ENCODE measurements at places on chromosomes 5 and 9. TPM values are rescaled to one million over a fixed set of nuclear protein-coding genes. Genes with fewer than 3 reads are reported as not detected.

DNA sequence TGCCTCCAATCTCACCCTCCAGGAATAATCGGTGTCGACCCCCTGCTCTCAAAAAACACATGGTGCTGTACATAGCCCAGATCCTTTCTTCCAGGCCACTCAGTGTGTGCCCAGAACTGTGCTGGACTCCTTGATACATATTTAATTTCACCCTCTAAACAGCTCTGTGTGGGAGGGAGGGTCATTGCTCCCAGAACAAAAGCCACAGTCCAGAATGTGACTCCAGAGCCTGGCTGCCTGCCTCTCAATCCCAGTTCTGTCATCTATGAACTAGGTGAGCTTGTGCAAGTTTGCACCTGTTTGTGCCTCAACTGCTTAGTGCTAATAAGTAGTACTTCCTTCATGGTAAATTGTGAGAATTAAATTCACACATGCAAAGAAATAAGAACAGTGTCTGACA is 93.1 kb downstream of the GABBR2 start:
- H3K4me1 ChIP-seq = no peaks in the 10 kb centered on the region
- H3K27me3 ChIP-seq = no peaks in the 10 kb centered on the region
- H3K4me3 ChIP-seq = no peak overlapping the region

DNA sequence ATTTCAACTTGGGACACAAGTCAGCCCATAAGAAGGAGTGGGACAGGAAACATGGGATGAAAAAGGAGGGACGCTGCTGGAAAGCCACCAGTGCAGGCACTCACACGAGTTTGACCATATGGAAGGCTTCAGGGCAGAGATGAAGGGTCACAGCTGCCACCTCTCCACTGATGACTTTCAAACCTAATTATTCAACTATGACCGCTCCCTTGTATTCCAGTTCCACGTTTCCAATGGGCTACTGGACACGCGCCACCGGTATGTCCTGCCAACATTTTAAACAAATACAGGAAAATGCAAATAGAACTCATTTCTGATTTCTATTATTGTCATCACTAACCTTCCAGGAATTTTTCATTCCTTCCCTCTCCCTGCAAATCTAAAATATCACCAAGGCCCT is 134.7 kb downstream of the SLC1A3 start:
- H3K27ac ChIP-seq = no peak overlapping the region
- peaks cover 36% of the 10 kb centered on the region for H3K4me1 ChIP-seq
- H3K27me3 ChIP-seq = no peaks in the 10 kb centered on the region
- DNase-seq = no peak
- H3K36me3 ChIP-seq = no peaks in the 10 kb centered on the region

- H3K4me3 ChIP-seq = no peak overlapping the region
- no peak for DNase-seq
- peaks cover 41% of the 10 kb centered on the region for H3K4me1 ChIP-seq
- no peaks in the 10 kb centered on the region for H3K36me3 ChIP-seq
Measured at GRCh38 chr5:38780945-38781344, 64.9 kb upstream of the OSMR start.

- no peak overlapping the region for H3K27ac ChIP-seq
- peaks cover 27% of the 10 kb centered on the region for H3K4me1 ChIP-seq
- H3K4me3 ChIP-seq = no peak overlapping the region
- H3K36me3 ChIP-seq = no peaks in the 10 kb centered on the region
- no peak for DNase-seq
- no peaks in the 10 kb centered on the region for H3K27me3 ChIP-seq
Measured at GRCh38 chr5:33688066-33688465, 203.7 kb downstream of the ADAMTS12 start.

- H3K4me3 ChIP-seq = no peak overlapping the region
- no peak for DNase-seq
- peaks cover 37% of the 10 kb centered on the region for H3K4me1 ChIP-seq
Measured at GRCh38 chr5:33854733-33855151, 37.0 kb downstream of the ADAMTS12 start.

SLC25A48 gene
- total RNA-seq = not detected

ANKRD31 gene
- total RNA-seq = under 0.01 TPM
